ENCODE measurements at places on chromosomes 2 and 18. TPM values are rescaled to one million over a fixed set of nuclear protein-coding genes. Genes with fewer than 3 reads are reported as not detected.

Gene ATOH8
- total RNA-seq: not detected

DNA sequence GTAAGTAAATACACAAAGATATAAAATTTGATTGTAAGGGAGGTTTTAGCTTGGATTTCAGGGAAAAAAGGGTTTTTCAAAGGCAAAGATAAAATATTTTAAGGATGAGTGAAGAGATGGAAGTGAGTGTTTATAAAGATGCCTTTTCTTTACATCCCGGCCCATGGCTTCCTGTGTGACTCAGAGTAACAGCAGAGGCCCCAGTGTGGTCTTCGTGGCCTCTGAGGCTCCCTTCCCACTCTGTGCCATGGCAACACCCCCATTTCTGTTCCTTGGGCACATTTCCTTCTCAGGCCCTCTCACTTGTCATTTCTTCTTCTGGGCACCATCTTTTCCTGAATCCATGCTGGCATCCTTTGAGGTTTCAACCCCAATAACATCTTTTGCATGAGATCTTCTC is 92.6 kb upstream of the TMEM18 start:
- no peak overlapping the region for H3K4me3 ChIP-seq
- no peaks in the 10 kb centered on the region for H3K36me3 ChIP-seq
- peak; percentile 47 for DNase-seq
- no peak overlapping the region for H3K27ac ChIP-seq

DNA sequence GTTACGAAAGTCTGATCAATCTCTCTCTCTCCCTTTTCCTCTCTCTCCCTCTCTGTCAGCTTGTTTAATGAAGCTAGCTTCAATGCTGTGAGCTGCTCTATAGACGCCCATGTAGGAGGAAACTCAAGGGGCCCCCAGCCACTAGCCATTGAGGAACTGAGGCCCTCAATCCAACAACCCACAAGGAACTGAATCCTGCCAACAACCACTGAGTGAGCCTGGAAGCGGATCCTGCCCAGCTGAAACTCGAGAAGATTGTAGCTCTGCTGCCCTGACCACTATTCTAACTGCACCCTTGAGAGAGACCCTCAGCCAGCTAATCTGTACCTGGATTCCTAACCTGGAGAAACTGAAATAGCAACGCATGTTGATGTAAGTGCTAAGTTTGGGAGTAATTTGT is 129.2 kb downstream of the BCL11A start:
- H3K4me1 ChIP-seq: no peaks in the 10 kb centered on the region
- H3K27me3 ChIP-seq: no peaks in the 10 kb centered on the region
- H3K4me3 ChIP-seq: no peak overlapping the region
- DNase-seq: no peak
- no peaks in the 10 kb centered on the region for H3K36me3 ChIP-seq

GRCh38 chr2:241767464-241768250 is 9.0 kb upstream of the GAL3ST2 start:
- DNase-seq: no peak
- no peak overlapping the region for H3K4me3 ChIP-seq
- H3K27ac ChIP-seq: no peak overlapping the region
- no peaks in the 10 kb centered on the region for H3K36me3 ChIP-seq
- H3K4me1 ChIP-seq: peaks cover 23% of the 10 kb centered on the region

GRCh38 chr18:13492314-13492713 is 234.0 kb downstream of the FAM210A start:
- H3K27ac ChIP-seq: no peak overlapping the region
- DNase-seq: no peak
- no peaks in the 10 kb centered on the region for H3K27me3 ChIP-seq
- H3K4me3 ChIP-seq: no peak overlapping the region
- H3K4me1 ChIP-seq: peaks cover 23% of the 10 kb centered on the region

DNA sequence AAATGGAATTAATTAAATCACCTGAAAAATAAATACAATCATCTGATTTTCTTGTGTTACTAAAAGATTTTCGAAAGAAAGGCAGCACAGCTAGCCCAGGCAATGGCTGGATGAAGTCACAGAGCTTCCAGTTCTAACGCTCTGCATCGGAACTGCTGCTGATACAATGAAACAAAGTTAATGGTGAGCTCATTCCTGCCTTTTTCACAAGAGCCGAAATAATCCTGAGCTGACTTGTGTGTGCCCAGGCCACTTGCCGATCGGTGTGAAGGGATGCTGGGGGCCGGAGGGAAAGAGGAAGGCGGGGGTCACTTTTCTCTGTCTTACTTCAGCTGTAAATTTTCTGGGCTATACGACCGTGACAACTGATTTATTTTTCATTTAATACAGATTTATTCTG is 149.5 kb downstream of the INO80D start:
- DNase-seq: no peak
- H3K27ac ChIP-seq: no peak overlapping the region
- H3K27me3 ChIP-seq: peaks cover 10% of the 10 kb centered on the region
- H3K4me3 ChIP-seq: no peak overlapping the region

GRCh38 chr2:170322140-170322766 is 144.3 kb downstream of the MYO3B start:
- DNase-seq: no peak
- H3K36me3 ChIP-seq: no peaks in the 10 kb centered on the region
- H3K4me1 ChIP-seq: no peaks in the 10 kb centered on the region
- no peak overlapping the region for H3K27ac ChIP-seq

DNA sequence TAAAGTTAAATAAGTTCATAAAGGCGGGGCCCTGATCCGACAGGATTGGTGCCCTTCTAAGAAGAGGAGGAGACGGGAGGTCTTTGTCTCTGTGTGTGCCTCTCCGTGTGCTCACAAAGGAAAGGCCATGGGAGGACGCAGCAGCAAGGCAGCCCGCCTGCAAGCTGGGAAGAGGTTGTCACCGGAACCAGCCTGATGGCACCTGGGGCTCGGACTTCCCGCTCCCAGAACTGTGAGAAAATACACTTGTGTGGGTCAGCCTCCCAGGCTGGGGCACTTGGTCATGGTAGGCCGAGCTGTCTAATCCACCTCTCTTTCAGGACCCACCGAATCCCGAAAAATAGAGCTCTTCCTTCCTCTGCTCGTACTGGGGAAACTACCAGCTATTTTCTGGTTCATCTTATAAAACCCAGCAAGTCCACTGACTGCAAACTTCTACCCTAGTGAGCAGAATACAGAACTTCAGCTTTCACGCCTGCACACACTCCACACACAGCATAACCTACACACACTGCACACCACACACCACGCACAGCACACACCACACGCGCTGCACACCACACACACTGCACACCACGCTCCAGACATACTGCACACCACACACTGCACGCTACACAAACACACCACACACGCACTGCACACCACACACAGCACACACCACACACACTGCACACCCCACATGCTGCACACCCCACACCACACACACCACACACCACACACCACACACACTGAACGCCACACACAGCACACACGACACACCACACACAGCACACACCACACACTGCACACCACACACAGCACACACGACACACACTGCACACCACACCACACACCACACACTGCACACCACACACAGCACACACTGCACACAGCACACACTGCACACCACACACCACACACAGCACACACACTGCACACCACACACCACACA is 58.1 kb downstream of the ASB1 start:
- DNase-seq: no peak
- no peak overlapping the region for H3K27ac ChIP-seq
- H3K36me3 ChIP-seq: no peaks in the 10 kb centered on the region
- no peaks in the 10 kb centered on the region for H3K27me3 ChIP-seq
- no peaks in the 10 kb centered on the region for H3K4me1 ChIP-seq

DNA sequence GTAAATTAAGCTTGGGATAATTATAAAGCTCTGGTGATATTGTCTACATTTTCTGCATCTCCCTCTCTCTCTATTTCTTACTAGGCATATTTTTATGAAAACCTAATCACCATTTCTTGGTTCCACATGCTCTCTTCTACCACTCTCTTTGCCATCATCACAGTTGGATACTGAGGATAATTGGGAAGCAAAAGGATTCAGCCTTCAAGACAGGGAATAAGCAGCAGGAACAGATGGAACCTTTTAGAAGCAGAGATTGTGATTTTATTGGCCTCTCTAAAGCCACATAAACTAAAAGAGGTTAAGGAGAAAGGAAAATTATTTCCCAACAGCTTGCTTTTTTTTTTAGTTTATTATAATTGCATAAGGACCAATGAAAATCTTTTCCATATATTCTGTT is 226.3 kb upstream of the SPHKAP start:
- H3K27ac ChIP-seq: no peak overlapping the region
- H3K4me3 ChIP-seq: no peak overlapping the region
- no peaks in the 10 kb centered on the region for H3K36me3 ChIP-seq

Gene KLHL29
- total RNA-seq: 1.0 TPM

Gene PELI1
- total RNA-seq: 29.8 TPM

GRCh38 chr18:67553437-67553836 is 36.9 kb upstream of the DSEL start:
- peaks cover 2% of the 10 kb centered on the region for H3K27me3 ChIP-seq
- no peaks in the 10 kb centered on the region for H3K36me3 ChIP-seq
- H3K27ac ChIP-seq: no peak overlapping the region

DNA sequence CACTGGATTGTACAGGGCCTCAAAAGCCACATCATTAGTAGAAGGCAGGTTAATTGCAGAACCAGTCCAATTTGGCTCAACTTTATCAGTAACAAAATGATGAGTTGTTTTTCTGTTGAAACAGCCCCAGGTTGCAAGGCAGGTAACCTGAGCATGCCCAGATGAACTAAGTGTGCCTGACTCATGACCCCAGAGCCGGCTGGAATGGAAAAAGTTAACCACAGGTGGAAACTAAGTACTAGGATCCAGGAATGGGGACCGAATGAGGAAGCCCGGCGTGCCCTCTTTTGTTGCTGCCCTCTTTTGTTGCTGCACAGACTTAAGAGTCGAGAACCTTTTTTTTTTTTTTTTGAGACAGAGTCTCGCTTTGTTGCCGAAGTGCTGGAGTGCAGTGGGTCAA is 79.5 kb upstream of the YWHAQ start:
- peaks cover 27% of the 10 kb centered on the region for H3K4me1 ChIP-seq
- no peak for DNase-seq
- H3K36me3 ChIP-seq: no peaks in the 10 kb centered on the region
- no peak overlapping the region for H3K27ac ChIP-seq
- H3K27me3 ChIP-seq: no peaks in the 10 kb centered on the region

Gene ARL6IP6
- 21.0 TPM for total RNA-seq

GRCh38 chr2:120029672-120030640 is 17.1 kb downstream of the EPB41L5 start:
- no peak overlapping the region for H3K27ac ChIP-seq
- H3K4me1 ChIP-seq: peaks cover 6% of the 10 kb centered on the region
- H3K27me3 ChIP-seq: no peaks in the 10 kb centered on the region
- H3K4me3 ChIP-seq: no peak overlapping the region

Gene TUBA4B
- total RNA-seq: not detected

Gene KCNK3
- not detected for total RNA-seq

Gene EHBP1
- 24.1 TPM for total RNA-seq

DNA sequence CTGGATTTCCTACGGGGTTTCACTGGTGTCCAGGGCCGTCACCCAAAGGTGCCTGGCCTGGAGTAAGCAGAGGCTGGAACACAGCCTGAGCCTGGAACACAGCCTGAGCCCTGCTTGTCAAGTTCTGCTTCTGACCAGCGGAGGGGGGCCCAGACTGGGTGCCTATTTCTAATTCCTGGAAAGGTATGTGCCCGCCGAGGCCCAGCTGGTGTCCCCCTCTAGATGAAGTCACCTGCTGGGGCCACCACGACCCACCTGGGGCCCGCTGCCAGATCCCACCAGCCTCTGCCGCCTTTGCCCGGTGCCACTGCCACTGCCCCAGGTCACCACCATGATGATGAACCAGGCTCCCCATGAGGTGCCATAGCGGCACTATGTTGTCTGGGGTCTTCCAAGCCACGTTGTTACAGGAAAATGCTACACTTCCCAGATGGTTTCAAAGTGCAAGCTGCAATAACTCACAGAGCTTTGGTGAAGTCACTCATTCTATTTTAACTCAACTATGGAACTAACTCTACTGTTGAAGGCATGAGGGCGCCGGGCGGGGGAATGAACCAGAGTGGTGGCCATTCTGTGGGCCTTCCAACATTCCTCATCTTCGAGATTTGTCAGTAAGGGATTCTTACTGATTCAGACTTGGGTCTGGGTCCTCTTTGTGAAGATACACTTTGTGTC is 40.9 kb upstream of the LAPTM4A start:
- no peak overlapping the region for H3K4me3 ChIP-seq
- H3K36me3 ChIP-seq: no peaks in the 10 kb centered on the region
- H3K27me3 ChIP-seq: peaks cover 11% of the 10 kb centered on the region

GRCh38 chr18:8260319-8260718 is 348.9 kb upstream of the RAB12 start:
- no peak overlapping the region for H3K27ac ChIP-seq
- no peaks in the 10 kb centered on the region for H3K36me3 ChIP-seq
- H3K4me1 ChIP-seq: no peaks in the 10 kb centered on the region
- no peak for DNase-seq

DNA sequence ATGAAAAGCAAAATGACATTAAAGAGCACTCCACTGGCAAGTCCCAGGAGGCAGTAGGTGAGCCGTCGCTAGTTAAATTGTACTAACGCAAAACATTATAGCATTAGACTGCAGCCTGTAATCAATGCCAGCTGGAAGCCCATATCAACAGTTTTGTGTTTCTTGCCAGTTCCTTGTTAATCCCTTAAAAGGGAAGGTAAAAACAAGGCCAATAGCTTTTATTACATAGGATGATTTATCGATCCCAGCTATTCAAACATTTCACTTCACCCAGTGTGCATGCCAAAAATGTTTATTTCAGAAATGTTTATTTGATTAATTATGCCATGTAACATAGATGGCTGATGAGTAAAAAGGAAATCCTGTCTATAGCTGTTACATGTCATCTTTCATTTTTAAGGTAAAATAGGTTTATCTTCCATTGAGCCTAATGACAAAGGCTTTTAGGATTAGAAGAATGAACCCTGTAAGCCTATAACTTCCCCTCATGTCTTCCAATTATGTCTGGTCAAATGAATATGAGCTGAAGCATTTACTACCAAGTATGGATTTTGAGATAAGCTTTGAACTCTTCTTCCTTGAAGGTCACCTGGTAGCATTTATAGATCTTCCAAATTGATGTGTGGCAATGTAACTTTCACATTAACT is 591.2 kb downstream of the RNF144A start:
- no peak overlapping the region for H3K27ac ChIP-seq
- H3K4me1 ChIP-seq: peaks cover 30% of the 10 kb centered on the region
- peaks cover 17% of the 10 kb centered on the region for H3K36me3 ChIP-seq
- no peak overlapping the region for H3K4me3 ChIP-seq
- no peaks in the 10 kb centered on the region for H3K27me3 ChIP-seq

- no peak overlapping the region for H3K4me3 ChIP-seq
- no peak for DNase-seq
- H3K36me3 ChIP-seq: no peaks in the 10 kb centered on the region
- no peaks in the 10 kb centered on the region for H3K27me3 ChIP-seq
These were observed 105.1 kb downstream of the DYSF start for GRCh38 chr2:71558300-71559051.

Measured in activated CD8-positive, alpha-beta T cell treated with anti-CD3 and anti-CD28 coated beads for 36 hours (primary cell).